Inflammatory macrophage treated with lipopolysaccharide for 1 hour (primary cell): ENCODE measurements at places on chromosomes 2 and 18.

DNA sequence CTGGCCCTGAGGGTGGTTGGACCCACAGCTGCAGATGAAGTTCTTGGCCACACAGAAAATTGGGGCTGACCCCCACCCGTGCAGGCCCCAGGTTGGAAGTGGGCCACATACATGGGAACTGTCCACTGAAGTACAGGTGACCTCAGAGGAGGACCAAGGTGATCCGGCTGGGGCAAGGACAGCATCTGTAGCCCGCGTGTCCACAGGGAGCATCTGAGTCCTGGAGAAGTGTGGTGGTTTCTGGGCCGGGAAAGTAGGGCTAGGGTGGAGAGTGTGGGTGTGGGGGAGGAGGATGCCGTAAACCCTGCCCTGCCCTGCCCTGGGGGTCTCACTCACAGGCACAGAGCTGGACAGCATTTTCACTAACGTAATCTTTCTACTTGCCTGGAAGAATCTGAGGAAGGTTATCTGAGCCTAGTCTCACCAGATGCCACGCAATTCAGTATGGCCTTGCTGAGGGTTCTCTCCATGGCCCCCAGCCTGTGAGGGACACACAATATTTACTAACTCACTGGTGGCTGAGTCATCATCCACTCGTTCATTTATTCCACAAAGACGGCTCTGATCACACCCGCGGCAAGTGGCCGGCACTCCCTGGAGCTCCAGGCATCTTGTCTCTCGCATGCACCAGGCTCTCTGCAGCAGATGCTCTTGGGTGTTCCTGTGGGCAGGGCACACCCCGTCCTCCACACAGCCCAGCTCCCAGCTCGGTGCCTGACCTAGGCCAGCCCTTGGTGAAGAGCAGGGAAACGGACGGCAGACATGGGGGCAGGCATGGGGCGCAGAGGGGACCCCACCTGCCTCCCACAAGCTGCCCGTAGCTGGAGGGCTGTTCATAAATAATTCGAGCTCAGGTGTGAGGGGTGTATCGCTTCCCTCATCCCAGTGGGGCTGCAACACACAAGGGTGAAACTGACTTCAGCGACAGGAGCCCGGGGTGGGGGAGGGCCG, 51.2 kb downstream of the INHBB start:
- DNase-seq = no peak

- DNase-seq = no peak
These were observed 47.7 kb upstream of the CTDP1 start for GRCh38 chr18:79631761-79632446.

GRCh38 chr2:108619925-108620620, 85.8 kb downstream of the LIMS1 start:
- DNase-seq = no peak

DNA sequence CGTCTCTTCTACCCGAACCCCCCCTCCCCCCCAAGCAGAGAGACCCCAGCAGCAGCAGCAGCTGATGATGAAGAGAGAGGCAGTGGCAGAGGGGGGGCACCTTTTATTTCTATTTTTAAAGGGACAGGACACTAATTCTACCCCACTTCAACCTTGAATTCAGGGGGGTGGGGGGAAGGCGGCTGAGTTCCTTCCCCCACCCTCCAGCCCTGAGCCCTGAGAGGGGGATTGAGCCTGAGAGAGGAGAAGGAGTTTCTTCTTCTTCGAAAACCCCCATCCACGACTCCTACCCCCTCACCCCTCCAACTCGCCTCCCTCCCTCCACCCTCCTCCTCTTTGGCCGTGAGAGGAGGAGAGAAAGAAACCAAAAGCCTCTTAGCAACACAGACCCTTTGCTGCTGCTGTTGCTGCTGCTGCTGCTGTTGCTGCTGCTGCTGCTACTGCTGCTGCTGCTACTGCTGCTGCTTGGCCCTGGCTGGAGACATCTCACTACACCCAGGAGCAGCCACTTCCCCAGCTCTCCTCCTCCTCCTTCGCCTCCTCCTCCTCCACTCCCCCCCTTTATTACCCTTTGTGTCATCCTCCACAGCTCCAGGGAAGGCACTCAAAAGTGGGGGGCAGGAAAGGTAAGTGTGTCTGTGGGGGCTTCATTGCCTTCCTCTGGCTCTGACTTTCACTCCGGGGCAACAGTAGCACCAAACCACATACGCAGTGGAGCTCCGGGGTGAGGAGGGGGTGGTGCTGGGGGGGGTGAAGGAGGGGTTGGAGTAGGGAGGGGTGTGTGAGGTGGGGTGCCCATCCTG, at the start of gene MBD5:
Gene MBD5 (plus strand): TSS at position 33 of the 803 bp plus-strand sequence.
- DNase-seq = peak; percentile 15

- no peak for DNase-seq
These were observed 887 bp upstream of the ZNF396 start for GRCh38 chr18:35377875-35378573.

DNA sequence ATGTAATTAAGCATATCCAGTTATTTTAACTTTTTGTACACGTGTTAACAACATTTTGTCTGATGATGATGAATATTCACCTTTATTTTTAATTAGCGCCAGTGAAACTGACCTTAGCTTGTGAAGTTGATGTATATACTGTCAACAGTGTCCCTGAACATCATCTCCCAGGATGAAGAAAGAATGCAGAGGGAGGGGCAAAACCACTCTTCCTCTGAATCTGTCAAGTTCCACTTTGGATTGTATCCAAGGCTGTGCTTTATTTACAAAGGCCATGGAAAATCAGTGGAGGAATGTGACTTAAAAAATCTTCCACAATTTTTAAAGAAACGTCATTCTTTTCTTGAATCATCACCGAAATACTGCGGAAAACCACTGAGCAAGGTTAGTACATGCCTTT, 4.5 kb upstream of the RMDN2 start:
- no peak for DNase-seq
